ENCODE measurements at places on chromosomes 6 and 20. TPM values are rescaled to one million over a fixed set of nuclear protein-coding genes. Genes with fewer than 3 reads are reported as not detected.

CDH4 gene
- total RNA-seq = 4.4 TPM

GRCh38 chr6:74585753-74586152 is 620.1 kb downstream of the COL12A1 start:
- peak; percentile 43 for DNase-seq

DNA sequence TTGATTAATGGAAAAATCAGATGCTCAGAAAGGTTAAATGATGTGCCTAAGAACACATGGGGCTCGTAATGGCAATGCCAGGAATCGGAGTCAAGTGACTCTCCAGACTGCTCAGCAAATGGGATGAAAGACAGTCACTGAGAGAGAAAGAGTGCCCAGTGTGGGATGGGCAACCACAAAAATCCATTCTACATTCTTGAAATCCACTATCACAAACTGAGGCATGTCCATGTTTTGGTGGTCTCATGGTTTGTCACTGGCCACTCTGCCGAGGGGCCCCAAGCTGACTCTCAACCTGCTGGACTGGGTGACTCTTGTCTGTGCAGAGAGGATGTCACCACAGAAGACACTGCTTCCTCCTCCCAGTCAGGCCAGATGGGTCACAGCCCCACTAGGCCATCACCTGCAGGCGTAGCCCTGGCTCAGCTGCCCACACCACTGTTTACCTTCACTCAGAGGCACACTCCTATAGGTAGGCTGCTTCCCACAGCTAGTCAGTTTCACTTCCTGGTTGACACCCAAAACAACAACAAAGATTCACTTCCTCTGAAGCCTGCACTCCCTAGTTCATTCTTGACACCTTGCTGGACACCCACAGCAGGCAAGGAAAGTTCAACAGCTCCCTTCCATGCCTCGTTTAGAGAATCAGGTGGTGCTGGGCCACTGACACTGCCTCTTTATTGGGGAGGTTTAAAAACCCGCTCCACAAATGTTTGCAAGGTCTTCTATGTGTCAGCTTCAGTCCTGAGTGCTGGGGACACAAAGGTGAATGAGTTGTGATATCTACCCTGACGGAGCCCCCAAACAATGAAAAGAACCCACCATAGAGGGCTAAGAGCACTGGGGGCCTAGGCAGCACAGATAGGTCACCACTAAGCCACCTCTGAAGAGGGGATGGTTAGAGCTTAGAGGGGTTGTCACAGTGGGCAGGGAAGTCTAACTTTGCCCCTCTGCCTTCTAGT is 21.7 kb downstream of the MAP1LC3A start:
- peak; percentile 50 for DNase-seq

DNA sequence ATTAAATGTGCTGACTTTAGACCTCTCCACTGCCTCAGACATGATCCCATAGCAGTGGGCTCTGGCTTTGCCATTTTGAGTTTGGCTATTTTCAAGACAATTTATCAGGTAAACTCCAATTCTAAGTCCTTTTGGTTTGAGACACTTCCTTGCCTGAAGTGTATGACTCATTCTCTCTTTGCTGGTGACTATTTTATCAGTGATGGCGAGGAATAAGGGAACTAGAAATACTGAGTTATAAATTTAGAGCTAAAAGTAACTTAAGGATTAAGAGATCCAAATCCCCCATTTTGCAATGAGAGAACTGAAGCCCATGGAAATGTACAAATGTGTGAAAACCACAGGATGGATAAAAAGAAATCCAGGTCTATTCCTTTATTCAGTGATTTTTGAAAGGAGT is 30.9 kb upstream of the CD83 start:
- DNase-seq = peak; percentile 31

DNA sequence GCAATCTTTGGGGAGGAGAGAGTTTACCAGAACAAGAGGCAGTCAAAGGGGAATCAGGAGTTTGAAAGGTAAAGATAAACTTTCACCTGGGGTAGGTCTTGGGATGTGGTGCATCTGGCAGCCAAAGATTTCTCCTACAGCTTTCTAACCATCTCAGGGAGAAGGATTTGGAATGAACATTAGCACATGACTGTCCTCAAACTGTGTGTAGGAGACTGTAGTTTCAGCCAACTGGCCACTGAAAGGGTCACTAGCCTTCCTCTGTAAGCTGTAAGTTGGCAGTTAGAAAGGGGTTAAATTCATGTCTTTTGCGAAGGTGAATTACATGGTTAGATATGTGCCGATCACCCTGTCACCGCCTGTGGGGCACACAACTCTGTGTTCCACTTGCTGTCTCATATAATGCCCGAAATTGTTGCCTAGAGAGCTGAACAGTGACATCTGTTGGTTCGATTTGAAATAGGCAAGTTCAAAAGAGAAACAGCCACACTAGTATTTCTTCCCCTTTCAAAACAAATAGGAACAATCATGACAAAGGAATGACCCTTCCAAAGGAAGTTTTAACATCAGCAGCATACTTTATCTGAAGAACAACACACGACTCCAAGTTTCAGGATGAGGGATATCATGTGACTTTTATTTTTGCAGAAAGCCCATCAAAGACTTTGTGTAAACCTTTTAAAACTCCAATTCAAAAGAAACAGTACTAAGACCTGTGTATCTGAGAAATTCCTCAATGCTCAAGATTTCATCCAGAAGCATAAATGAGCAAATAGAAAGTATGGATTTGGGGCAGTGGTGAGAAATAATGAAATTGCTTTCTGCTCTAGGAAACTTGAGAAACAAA is 1.1 kb upstream of the OPN5 start:
- peak; percentile 75 for DNase-seq

- no peak for DNase-seq
Observed at GRCh38 chr6:113511100-113511499, 346.0 kb upstream of the MARCKS start.

Measured in GM23248 (cell line).